Breast epithelium (tissue), 4 donors: ENCODE measurements at places on chromosomes 16 and 17. TPM values are rescaled to one million over a fixed set of nuclear protein-coding genes. Genes with fewer than 3 reads are reported as not detected.

- DNase-seq, result no peak
These were observed 31.3 kb downstream of the TVP23A start for GRCh38 chr16:10787304-10787703.

GRCh38 chr17:29716566-29716965 lies 93.9 kb upstream of the CORO6 start:
- no peak for DNase-seq

GRCh38 chr16:31465788-31466370 lies 6.1 kb upstream of the TGFB1I1 start:
- no peak for DNase-seq

DNA sequence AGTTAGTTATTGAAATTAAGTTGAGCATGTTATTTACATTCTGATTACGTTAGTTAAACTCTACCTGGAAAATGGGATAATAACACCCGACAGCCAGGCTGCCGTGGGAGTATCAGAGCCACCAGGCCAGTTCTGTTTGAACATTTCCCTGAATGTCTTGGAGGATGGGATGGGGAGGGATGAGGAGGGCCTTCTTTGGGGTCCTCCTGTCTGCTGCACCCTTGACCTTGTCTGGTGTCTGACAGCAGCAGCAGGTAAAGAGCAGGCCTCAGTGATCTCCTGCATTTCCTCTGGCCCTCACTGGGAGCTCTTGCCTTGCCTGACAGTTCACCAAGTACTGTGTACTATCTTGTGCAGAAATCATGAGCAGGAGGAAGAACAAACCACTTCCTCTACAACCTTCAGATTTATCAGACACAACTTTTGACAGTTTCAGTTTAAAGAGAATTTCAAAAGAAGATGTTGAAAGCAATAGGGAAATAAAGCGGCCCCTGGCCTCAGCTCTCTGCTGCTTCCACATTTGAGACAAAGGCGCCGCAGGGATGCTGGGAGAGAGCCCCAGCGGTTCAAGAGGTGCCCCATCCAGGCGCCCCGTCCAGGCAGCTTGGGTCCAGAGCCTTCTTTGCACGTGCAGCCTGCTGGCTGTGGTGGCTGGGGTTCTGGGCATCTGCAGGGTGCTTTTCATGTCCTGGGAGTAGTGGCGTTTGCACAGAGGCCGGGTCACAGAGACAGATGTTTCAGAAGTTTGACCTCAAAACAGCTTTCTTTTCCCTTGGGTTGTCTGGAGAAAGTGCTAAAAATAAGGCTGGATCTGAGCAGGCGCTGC lies 25.3 kb downstream of the CMIP start:
- no peak for DNase-seq

DNA sequence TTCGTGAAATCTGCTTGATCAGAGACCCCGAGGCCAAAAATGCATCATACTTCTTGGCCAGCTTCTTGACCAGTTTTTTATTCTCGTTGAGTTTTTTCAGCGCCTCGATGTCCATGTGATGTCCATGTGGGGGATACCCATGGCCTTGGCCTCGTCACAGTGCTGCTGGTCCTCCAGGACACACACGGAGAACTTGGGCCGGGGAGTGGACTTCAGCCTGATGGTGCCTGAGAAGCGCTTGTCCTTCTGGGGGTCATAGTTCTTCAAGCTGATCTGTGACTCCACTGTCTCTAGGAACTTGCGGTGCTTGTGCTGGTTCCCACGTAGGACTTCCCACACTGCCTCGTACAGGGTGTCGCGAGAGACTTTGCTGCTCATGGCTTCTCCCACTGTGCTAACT lies 16.7 kb downstream of the COX4I1 start:
- DNase-seq, result no peak

GRCh38 chr16:69393898-69394849 lies 8.4 kb upstream of the TERF2 start:
- DNase-seq, result peak; percentile 17

DNA sequence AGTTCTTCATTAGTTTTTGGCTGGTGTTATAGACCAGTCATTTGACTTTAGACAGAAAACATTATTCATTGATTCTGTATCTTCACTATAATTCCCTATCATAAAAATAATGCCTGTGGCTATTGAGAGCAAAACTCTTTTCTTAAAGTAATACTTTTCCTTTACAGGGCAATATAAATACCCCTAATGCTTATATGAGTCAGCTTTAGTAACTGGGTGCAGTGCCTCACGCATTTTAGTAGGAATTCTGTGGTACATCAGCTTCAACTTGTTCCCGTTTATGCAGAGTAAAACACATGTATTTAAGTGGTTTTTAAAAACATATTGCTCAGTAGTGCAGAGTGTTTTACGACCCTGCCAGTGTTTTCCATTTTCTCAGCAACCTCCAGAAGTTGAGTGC lies 68.1 kb downstream of the SEC14L1 start:
- no peak for DNase-seq

- DNase-seq, result no peak
These were observed 11.8 kb upstream of the TEKT1 start for GRCh38 chr17:6843241-6843880.

DNA sequence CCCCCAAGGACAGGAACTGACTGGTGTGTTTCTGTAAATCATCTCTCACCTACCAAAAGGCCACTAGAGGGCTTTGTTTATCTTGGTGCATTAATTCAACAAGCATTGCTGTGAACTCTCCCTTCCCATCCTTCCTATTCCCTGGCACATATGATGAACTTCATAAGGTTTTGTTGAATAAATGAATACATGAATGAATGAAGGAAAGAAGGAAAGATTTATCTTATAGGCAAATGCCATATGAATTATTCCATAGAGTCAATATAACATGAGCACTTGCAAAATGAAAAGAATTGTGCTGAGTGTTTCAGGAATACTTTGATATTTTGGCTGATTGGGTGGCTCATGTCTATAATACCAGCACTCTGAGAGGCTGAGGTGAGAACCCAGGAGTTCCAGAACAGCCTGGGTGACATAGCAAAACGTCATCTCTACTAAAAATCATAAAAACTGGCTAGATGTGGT lies 4.3 kb downstream of the SPDYE4 start:
- DNase-seq, result no peak

DNA sequence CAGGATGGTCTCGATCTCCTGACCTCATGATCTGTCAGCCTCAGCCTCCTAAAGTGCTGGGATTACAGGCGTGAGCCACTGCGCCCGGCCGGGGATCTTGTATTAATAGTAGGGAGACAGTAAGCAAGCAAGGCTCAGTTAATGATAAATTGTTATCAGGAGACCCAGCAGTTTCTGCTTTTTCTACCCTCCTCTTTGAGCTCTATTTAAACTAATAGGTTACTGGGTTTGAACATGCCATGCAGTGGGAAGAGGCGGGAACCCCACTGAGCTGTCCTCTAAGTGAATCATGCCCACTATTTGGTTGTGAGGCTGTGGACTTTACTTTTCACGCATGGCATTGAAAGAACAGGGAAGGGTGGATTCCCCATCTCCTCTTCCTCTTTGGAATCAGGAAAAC lies 223.9 kb downstream of the WWOX start:
- no peak for DNase-seq

DNA sequence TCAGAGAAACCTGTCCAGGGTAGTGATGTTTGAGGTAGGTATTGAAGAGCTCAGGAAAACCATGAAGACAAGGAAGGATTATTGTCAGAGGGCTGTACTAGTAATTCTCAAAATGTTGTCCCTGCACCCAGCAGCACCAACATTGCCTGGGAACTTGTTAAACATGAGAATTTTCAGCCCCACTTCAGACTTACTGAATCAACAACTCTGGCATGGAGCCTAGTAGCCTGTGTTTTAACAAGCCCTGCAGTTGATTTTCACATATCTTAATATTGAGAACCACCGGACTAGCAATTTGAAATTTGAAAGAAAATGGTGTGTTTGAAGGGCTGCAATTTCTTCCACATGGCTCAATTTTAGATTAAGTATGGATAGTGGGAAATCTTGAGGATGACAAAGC lies 2.8 kb upstream of the KIF2B start:
- DNase-seq, result no peak

DNA sequence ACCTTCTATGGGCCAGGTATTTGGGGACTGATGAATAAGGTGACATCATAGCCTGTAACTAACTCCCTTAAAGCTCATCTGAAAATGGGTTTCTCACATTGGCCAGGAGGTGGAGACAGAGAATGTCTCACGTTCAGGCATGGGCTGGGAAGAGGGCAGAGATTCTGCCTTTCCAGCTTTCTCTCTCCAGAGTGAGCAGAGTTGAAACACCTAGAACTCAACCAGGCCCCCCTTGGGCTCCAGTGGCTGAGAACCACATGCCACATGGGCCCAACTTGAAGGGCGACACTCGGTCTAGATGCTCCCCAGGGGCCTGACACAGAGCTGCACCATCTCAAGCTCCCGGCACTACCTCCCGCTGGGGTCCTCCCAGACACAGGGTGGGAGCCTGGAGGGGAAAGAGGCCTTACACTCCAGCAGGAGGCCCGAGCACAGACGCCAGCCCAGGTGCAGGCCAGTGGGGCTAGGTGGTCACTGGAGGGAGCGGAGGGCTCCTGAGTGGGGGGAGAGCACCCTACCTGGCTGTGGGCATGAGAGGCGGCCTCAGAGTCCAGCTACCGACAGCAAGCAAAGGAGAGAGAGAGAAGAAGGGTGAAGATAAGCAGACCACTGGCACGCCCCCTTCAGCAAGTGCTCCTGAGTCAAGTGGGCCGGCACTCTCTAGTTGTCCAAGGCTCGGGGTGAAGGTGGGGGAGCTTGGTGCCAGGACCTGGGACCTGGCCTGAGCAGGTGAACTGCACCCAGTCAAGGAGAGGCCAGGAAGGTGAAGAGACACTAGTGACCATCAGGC lies 55.9 kb downstream of the MYO18A start:
- DNase-seq, result no peak

- no peak for DNase-seq
These were observed 943 bp upstream of the COTL1 start for GRCh38 chr16:84618581-84619460.

TVP23A gene
- total RNA-seq, result under 0.01 TPM

PIMREG gene
- total RNA-seq, result not detected

LRRC75A gene
- 1.6 TPM for total RNA-seq

PALB2 gene
- 18.6 TPM for total RNA-seq

USP43 gene
- total RNA-seq, result 0.32 TPM

GLP2R gene
- total RNA-seq, result 2.0 TPM
